Fibroblast of lung (primary cell): ENCODE measurements at places on chromosomes 1 and 21. TPM values are rescaled to one million over a fixed set of nuclear protein-coding genes. Genes with fewer than 3 reads are reported as not detected.
A peak's percentile ranks its signal among the peaks of the same experiment; 100 is the strongest.

The ATG4C gene
- 6.4 and 9.0 TPM in 2 replicates for polyA plus RNA-seq

The MAPKAPK2 gene
- polyA plus RNA-seq: 74.4 and 85.7 TPM in 2 replicates

DNA sequence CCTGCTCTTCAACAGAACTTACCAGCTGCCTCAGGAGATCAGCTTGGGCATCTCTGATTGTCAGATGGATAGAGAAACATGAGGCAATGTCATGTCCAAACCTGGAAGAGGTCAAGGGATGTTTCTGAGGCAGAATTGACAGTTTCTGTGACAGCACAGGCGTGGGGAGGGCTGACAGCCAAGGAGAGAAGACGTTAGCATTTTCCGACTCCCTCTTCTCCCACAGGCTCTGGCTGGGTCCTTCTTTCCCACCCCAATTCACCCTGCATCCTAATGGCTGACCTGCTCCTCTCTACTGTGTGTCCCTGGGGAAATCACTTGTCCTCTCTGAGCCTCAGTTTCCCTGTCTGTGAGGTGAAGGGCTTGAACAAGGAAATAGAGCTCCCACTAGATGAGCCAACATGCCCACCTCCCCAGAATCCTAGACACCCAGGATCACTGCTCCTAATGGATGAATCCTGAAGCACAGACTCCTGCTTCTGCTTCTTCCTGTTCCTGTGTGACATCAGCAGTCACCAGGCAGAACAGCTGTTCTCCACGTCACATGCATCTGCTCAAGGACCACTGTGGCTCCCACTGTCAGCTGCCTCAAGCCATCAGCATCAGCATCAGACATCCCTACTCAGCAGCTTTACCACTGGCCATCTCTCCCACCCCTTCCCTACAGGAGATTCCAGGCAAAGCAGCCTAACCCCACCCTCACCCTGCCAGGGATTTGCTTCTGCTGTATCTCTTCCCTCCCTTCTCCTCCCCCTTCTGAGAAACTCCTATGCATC is 408.0 kb downstream of the MATN1 start:
- no peaks in the 10 kb centered on the region for H3K36me3 ChIP-seq
- no peak overlapping the region for H3K27ac ChIP-seq
- H3K4me1 ChIP-seq: no peaks in the 10 kb centered on the region
- no peaks in the 10 kb centered on the region for H3K27me3 ChIP-seq
- DNase-seq: no peak
- no peak overlapping the region for H3K4me3 ChIP-seq

The TIE1 gene
- polyA plus RNA-seq: 0.01 and 0.02 TPM in 2 replicates

The CELA3B gene
- polyA plus RNA-seq: not detected in 2 replicates

DNA sequence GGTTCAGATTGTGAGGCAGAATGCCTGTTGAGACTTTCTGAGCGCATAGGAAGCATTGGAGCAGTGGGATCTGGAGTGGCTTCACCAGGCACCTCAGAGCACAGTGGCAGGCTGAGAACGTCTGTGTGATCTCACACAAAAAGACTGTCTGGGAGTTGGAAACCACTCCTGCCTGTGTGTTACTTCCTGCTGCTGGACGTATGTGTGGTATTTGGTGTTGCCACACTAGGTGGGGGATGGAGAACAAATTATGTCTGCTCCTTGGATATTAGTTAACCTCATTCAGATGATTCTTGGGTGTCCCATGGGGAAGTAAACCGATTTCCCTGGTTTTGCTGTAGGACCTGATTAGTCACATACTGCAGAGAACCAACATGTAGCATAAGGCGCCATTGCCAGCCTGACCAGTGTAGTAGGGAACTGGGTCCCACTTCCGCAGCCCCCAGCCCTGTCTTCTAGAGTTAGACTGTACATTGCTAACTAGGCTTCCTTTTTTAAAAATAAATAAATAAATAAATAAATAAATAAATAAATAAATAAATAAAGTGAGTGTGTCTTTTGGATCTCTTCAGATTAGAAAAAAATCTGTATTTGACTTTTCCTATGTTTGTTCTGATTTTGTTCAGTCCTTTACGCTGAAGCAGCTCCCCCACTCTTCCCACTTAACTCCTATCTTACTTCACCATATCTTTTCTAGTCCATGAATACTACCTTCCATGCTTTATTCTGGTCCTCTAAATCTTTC is 26.9 kb downstream of the UCK2 start:
- no peaks in the 10 kb centered on the region for H3K27me3 ChIP-seq
- peaks cover 23% of the 10 kb centered on the region for H3K4me1 ChIP-seq
- peak overlapping the region; percentile 84 for H3K27ac ChIP-seq
- peak; percentile 96 for DNase-seq
- H3K4me3 ChIP-seq: no peak overlapping the region
- H3K36me3 ChIP-seq: no peaks in the 10 kb centered on the region

DNA sequence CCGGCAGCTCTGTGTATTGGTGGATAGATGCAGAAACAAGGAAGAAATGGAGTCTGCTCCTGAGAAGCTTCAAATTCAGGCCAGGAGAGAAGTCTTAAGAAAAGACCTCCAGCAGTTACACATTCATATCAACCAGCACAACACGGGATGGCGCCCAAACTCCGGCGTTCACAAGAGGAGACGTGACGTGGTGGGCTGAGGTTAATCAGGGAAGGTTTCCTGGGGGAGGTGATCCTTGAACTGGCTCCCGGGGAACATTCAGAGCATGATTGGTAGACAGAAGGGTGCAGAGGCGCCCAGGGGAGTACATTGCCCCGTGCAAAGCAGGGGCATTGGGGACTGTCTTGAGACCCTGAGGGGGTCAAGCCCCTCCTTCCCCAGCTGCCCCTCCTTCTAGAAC is 27.7 kb upstream of the SPSB1 start:
- no peak overlapping the region for H3K27ac ChIP-seq
- no peak overlapping the region for H3K4me3 ChIP-seq
- H3K27me3 ChIP-seq: no peaks in the 10 kb centered on the region
- DNase-seq: no peak
- no peaks in the 10 kb centered on the region for H3K36me3 ChIP-seq

- H3K36me3 ChIP-seq: no peaks in the 10 kb centered on the region
- H3K4me1 ChIP-seq: no peaks in the 10 kb centered on the region
- DNase-seq: no peak
- H3K27me3 ChIP-seq: no peaks in the 10 kb centered on the region
- no peak overlapping the region for H3K27ac ChIP-seq
Observed at GRCh38 chr1:75469586-75470173, 141.2 kb downstream of the SLC44A5 start.

- peak; percentile 34 for DNase-seq
- no peak overlapping the region for H3K27ac ChIP-seq
- no peak overlapping the region for H3K4me3 ChIP-seq
- no peaks in the 10 kb centered on the region for H3K36me3 ChIP-seq
- H3K27me3 ChIP-seq: no peaks in the 10 kb centered on the region
Observed at GRCh38 chr21:45019076-45019886, 55.1 kb upstream of the ADARB1 start.

GRCh38 chr1:225044258-225044657 is 114.8 kb downstream of the DNAH14 start:
- H3K36me3 ChIP-seq: no peaks in the 10 kb centered on the region
- peak; percentile 75 for DNase-seq
- H3K27ac ChIP-seq: no peak overlapping the region
- no peak overlapping the region for H3K4me3 ChIP-seq
- H3K4me1 ChIP-seq: no peaks in the 10 kb centered on the region

- no peaks in the 10 kb centered on the region for H3K27me3 ChIP-seq
- no peak overlapping the region for H3K4me3 ChIP-seq
Observed at GRCh38 chr1:11978301-11978700, 1.9 kb upstream of the MFN2 start.

The TACSTD2 gene
- 0.22 TPM in 1 of 2 replicates, not detected in the other for polyA plus RNA-seq

The LENEP gene
- polyA plus RNA-seq: not detected in 2 replicates

The BCAR3 gene
- polyA plus RNA-seq: 12.6 and 19.9 TPM in 2 replicates

GRCh38 chr1:2446861-2447260 is 29.2 kb upstream of the PLCH2 start:
- no peak overlapping the region for H3K27ac ChIP-seq
- peaks cover 23% of the 10 kb centered on the region for H3K27me3 ChIP-seq
- H3K4me1 ChIP-seq: peaks cover 5% of the 10 kb centered on the region
- no peak for DNase-seq

DNA sequence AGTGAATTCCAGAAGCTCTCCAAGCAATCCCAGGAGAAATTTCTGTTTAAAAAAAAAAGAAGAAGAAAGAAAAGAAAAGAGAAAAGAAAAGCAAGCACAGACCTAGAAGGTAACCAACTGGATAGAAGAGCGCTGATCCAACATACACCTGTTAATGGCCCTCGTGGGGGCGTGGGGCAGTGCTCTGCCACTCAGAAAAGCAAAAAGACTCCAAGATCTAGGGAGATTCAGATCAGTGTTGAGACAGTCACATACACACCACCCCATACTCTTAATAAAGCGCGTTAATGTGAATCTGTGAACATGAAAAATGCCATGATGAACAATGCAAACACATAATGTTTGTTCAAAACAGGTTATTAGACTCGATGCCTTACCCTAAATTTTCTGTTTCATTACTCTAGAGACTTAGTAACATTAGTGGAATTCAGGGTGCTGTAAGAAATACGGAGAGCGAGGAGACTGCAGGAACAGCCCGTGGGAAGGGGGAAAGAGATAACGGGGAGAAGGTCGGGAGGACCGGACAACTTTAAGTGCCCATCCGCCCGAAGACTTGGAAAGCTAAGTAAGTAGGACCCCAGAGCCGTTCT is 406 bp downstream of the NME7 start:
- no peaks in the 10 kb centered on the region for H3K27me3 ChIP-seq
- H3K27ac ChIP-seq: peak overlapping the region; percentile 96
- H3K4me3 ChIP-seq: peak overlapping the region; percentile 93
- peaks cover 9% of the 10 kb centered on the region for H3K36me3 ChIP-seq

GRCh38 chr1:9591669-9592509 is 3.2 kb downstream of the TMEM201 start:
- H3K4me1 ChIP-seq: peaks cover 14% of the 10 kb centered on the region
- no peak overlapping the region for H3K27ac ChIP-seq
- DNase-seq: no peak
- H3K27me3 ChIP-seq: no peaks in the 10 kb centered on the region

DNA sequence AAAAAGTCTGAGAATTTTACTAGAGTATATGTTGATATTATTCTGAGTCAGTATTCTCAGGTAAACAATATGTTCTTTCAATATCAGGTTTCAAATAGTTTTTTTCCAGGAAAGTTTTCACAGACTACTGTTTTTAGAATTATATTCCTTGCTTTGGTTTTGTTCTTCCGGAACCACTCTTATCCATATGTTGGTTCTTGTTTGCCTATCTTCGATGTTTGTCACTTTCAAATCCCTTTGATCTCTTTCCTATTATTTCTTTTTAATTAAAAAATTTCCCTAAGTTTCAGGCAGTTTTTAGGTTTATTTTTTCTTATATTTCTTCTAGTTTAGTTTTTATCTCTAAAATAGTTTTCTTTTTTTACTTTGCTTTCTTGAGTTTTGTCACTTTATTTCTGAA is 20.9 kb downstream of the NOS1AP start:
- H3K4me3 ChIP-seq: no peak overlapping the region
- H3K27ac ChIP-seq: no peak overlapping the region
- DNase-seq: no peak
- H3K4me1 ChIP-seq: peaks cover 2% of the 10 kb centered on the region
- H3K27me3 ChIP-seq: no peaks in the 10 kb centered on the region
- H3K36me3 ChIP-seq: no peaks in the 10 kb centered on the region

DNA sequence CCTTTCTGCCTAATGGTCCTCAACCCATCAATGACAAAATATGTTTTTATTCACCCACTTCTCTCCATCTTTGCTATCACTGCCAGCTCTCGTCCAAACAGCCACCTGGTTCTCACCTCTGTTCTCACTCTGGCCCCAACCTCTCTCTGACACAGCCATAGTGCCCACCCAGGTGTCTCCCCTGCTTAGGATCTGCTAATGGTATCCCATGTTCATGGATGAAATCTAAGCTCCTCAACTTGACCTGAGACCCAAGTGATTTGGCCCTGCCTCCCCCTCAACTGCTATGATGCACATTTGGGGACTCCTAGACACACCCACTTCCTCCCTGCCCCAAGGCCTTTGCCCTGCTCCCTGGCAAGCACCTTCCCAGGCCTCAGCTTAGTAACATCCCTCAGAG is 25.9 kb downstream of the KIF17 start:
- no peak overlapping the region for H3K27ac ChIP-seq
- no peaks in the 10 kb centered on the region for H3K27me3 ChIP-seq
- H3K4me3 ChIP-seq: no peak overlapping the region
- H3K36me3 ChIP-seq: no peaks in the 10 kb centered on the region

DNA sequence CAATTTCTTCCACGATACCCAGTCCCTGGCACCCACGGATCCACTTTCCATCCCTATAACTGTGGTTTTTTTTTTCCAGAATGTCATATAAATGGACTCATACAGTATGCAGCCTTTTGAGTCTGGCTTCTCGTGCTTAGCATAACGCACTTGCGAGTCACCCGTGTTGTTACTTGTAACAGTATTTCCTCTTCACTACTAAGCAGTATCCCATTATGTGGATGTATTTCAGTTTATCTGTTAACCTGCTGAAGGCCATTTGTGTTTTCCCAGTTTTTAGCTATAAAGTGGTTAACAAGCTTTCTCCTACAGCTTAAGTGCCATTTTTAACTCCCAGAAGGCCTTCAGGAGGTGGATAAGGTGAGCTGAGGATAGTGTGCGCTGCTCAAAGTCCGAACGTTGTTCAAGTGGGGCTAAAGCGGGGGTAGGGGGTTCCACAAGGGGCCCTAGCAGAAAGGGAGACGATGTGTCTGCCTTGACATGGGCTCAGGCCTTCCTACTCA is 829 bp downstream of the ADAR start:
- H3K4me3 ChIP-seq: peak overlapping the region; percentile 98
- peaks cover 6% of the 10 kb centered on the region for H3K36me3 ChIP-seq
- no peaks in the 10 kb centered on the region for H3K27me3 ChIP-seq

The FMOD gene
- 2.9 and 9.0 TPM in 2 replicates for polyA plus RNA-seq

The MNDA gene
- not detected in 2 replicates for polyA plus RNA-seq

- H3K27ac ChIP-seq: no peak overlapping the region
- no peaks in the 10 kb centered on the region for H3K27me3 ChIP-seq
- no peak for DNase-seq
- H3K4me3 ChIP-seq: no peak overlapping the region
- H3K4me1 ChIP-seq: peaks cover 2% of the 10 kb centered on the region
Observed at GRCh38 chr1:63792152-63792551, 18.3 kb downstream of the ROR1 start.

DNA sequence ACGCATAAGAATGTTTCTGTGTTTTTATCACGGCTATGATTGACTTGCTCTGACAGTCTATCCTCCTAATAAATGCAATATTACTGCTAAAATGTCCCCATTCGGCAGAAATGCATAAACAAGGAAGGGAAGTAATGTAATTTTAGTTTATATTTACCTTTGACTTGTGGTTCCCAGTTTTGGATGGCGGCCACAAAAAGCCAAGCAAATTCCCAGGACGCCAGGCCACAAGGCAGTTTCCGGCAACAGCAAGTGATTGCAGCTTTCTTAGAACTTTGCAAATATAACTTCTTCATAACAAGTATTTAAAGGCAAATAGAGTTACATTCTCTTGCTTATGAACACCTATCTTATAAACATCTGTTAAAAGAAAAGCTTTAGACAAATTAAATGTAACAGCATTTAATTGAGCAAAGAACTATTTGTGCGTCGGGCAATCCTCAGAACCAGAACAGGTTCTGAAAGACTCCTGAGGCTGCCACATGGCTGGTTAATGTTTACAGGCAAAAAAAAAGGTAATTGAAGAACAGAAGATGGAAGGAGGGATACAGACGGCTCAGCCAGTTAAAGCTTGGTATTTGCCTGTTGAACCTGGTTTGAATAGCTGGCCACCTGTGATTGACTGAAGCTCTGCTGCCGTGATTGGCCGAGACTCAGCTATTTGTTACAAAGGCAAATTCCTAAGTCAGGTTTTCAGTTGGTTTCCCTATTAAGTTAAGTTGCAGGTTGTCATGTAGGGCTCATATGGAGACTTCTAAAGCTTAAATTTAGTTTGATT is 80.8 kb downstream of the C21orf91 start:
- DNase-seq: no peak
- no peaks in the 10 kb centered on the region for H3K27me3 ChIP-seq
- H3K27ac ChIP-seq: no peak overlapping the region
- no peaks in the 10 kb centered on the region for H3K4me1 ChIP-seq

The DCDC2B gene
- polyA plus RNA-seq: not detected in 2 replicates

The CA14 gene
- 0.08 TPM in 1 of 2 replicates, not detected in the other for polyA plus RNA-seq
